ENCODE measurements at places on chromosomes 3 and 15.
A peak's percentile ranks its signal among the peaks of the same experiment; 100 is the strongest.

GRCh38 chr3:16719426-16719825, 114.2 kb upstream of the DAZL start:
- DNase-seq, result no peak

- DNase-seq, result no peak
These were observed 288.3 kb downstream of the CNTN6 start for GRCh38 chr3:1380926-1381646.

DNA sequence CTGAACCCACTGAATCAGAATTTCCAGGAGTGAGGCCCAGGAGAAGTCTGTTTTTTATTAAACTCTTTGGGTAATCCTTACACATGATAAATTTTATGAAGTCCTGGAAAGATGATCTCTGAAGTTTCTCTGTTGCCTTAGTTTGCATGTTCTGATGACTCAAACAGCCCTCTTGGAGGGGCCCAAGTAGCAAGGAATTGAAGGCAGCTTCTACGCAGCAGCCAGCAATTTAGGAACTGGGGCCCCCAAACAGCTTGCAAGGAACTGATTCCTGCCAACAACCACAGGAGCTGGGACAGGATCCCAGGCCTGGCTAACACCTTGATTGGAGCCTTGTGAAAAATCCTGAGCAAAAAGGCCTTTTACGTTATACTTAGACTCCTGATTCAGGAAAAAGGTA, 5.4 kb upstream of the ACP3 start:
- no peak for DNase-seq

GRCh38 chr3:89851974-89852621, 744.7 kb downstream of the EPHA3 start:
- DNase-seq, result peak; percentile 70

DNA sequence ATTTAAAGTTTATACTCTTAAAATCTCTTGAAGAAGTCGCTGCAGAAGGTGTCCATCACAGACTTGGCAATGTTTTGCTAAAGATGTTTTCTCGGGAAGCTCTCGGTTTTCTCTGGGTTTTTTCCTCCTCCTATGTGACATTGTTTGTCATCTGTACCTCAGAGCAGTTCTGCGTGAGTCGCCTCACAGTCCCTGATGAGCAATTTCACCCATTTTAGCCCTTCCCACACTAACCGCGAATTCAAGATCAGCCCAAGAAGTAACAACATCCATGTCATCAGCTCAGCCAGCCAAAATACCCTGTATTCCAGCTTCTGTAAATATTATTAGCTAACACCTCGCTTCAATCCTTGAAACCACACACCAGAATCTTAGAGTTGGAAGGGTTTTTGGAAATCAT, 224.3 kb upstream of the SETMAR start:
- no peak for DNase-seq

- DNase-seq, result no peak
These were observed 5.7 kb downstream of the SLC38A3 start for GRCh38 chr3:50210510-50211367.

DNA sequence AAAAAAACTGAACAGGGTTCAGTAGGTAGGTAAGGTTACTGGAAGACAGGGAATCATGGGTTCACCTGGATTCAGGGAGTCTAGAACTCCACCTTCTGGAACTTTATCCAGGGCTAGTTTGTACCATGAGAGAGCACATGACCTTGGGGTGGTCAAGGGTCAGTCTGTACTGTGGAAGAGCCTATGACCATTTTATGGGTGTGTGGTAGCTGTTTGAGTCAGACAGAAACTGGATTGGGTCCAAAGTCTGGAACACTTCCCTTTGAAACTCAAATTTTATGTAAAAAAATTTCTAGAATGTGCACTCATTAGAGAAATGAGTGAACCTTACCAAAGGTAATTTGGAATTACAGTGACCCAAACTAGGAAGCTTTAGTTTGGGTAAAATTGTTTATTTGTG, 486.0 kb upstream of the AGTR1 start:
- DNase-seq, result peak; percentile 11

GRCh38 chr15:40731034-40731433, 24.0 kb downstream of the RMDN3 start:
- no peak for DNase-seq

DNA sequence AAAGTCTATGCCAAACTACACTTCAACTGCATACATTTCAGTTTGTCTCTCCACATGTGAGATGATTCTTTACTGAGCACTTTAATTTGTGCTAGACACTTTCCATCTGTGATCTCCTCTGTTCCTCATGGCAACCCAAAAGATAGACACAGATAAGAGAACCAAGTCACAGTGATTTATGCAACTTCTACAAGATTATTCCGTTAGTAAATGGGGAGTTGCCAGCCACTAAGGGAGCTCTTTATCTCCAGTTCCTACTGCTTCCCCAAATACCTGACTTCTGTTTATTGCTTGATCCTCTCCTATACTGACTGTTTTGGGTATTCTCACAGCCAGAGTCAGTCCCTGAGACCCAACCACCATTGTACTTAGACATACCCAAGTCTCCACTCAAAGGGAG, 24.1 kb upstream of the AKAP13 start:
- no peak for DNase-seq

DNA sequence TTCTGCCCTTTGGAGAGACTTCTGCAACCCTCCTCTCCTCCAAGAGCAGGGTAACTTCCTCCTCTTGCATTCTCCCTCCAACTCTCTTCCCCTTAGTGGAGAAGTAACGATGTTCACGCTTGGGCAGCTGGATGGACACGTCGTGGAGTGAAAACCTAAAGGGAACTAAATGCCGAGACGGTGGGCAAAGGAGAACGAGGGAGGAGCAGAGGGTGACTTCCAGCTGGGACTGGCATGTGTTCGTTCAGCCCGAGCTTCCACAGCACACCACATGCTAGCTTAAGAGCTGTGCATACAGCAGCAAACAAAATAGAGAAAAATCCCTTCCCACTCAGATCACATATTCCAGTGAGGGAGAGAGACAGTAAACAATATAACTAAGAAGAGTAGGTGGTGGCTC, 179.8 kb downstream of the SLCO3A1 start:
- DNase-seq, result no peak

DNA sequence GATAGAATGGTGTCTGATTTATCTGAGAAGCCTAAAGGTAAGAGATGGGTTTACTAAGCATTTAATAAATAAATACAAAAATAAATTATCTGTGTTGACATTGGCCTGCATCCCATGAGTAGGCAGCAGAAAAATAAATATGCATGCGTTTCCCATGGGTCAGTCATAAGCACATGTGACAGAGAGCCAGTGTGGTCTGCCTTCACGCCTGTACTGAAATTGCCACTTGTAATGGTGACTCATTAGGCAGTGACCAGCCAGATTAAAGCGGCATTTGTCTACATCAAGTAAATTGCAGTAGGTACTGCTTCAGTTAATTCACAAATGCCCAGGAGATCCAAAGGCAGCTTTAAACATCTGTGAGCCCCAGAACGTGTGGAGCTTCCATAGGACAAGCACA, 399.6 kb downstream of the NAALADL2 start:
- no peak for DNase-seq

DNA sequence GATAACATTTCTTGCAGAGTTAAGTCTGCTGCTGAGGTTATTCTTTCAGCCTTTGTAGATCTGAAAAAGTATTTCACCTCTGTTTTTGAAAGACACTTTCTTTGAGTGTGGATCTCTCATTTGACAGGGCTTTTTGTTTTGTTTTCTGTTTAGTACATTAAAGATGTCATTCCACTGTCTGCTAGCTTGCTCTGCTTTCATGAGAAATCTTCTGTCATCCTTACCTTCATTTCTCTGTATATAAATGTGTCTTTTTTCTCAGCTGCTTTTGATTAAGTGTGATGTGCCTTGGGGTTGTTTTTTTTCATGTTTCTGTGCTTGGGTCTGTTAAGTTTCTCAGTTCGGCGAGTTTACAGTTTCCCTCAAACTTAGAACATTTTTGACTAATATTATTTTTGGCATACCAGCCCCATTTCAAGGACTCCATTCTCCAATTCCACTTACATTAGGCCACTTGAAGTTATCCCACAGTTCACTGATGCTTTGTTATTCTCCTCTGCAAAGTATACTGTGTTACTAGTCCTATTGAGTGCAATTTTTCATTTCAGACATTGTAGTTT, 43.9 kb upstream of the CA12 start:
- no peak for DNase-seq

- DNase-seq, result no peak
These were observed 28.7 kb downstream of the HDGFL3 start for GRCh38 chr15:83178869-83179325.

- DNase-seq, result no peak
These were observed 80.5 kb downstream of the UBE2E2 start for GRCh38 chr3:23283625-23284024.

DNA sequence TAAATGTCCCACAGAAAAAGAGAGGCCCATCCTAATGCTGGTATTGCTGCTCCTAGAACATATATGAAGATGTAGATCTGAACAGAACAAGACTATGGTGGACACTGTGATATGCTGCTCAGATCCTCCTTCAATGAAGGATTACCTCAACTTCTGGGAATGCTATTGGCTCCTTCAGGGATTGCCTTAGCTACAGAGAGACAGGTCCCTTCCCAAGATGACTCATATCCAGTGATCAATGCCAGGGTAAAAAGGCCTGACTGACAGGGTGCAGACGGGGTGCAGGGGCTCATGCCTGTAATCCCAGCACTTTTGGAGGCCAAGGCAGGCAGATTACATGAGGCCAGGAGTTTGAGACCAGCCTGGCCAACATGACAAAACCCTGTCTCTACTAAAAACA, 20.5 kb upstream of the STAG1 start:
- DNase-seq, result peak; percentile 29

- no peak for DNase-seq
These were observed 5.2 kb upstream of the RAD18 start for GRCh38 chr3:8968375-8968882.

GRCh38 chr15:20341901-20342600, 199.5 kb downstream of the GOLGA6L6 start:
- peak; percentile 29 for DNase-seq

DNA sequence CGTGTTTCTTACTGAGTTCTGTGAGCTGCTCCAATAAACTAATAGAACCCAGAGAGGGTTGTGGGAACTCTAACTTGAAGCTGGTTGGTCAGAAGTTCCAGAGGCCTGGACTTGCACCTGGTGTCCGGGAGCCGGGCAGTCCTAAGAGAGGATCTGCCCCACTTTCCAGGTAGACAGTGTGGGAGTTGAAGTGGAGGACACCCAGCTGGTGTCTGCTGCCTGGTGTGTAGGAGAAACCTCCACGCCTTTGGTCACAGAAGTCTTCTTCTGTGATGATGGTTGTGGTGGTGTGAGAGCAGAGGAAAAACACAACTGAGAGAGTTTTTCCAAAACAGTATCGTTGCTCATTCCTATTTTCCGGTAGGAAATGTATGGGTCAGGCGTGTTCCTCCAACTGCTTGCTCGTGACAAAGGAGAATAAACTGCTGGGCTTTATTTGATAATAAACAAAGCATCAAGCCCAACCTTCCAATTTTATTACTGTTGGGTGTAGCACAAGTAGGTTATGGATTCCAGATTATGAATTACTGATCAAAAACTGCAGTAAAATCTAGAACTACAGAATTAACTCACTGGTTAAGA, 137.0 kb downstream of the KLF13 start:
- no peak for DNase-seq

DNA sequence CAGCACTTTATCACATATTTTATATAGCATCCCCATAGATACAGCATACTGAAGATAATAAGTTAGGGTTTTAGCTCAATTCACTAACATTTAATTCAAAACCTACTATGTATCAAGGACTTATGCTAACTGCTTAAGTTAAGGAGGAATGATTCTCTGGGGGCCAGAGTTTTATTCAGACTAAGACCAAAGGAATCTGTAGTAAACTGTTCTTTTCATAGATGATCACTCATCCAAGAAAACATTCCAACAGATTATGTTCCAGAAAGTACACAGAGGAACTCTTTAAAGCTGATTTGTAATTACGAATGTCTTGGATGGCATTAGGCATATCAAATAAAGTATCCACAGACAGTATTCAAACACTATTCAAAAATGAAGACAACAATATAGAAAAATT, 226.4 kb downstream of the SCAPER start:
- DNase-seq, result no peak

DNA sequence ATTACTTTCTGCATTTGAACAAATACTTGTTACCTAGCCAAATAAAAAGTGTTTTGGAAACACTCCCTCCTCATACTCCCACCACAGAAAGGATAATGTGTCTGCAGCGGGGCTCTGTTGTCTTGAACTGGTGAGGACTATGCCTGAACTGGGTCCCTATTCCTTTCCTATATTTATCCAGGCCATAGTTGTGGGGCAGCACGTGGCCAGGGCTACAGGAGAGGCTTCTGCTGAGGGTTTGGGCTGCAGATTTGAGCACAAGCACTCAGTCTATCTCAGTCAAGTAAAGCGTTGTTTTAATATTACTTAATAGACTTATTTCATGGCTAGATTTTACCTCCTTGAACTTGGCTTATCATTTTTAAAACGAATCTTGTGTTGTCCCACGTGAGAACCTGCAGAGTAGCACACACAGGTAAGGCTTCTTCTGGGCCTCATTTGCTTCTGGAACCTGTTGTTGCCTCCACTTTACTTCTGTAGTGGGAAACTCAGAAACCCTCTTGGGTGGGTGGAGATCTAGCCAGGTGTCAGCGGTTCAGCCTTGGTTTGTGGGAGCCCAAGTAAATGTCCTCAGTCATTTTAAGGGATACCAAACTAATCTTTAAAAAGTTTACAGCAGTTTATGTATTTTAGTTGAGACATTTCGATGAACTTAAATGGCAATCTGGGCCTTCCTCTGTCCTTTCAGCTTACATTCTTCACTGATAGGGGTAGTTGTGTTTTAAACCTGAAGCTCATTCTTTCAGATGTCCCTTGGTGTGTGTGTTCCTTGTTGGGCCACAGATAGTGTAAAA, 51.1 kb downstream of the TRIM71 start:
- no peak for DNase-seq

DNA sequence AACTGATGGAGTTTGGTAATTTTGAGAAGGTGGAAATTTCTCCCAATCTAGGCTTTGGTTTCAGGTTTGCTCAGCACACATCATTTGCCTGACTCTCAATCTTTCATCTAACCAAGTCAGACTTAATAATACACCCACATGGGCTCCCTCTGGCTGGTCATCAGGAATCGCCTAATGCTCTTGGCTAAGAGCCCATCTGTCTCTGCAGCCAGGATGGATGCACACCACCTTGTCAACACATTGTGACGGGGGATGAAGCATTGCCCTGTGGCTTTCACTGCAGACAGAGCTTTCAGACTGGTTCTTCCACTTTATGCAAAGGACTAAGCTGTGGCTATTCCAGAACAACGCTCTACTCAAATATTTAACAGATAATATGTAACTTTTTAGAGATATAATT, 3.0 kb upstream of the HDGFL3 start:
- peak; percentile 13 for DNase-seq

Measured in urothelium cell line (cell line).